ENCODE measurements at places on chromosomes 3 and 15. TPM values are rescaled to one million over a fixed set of nuclear protein-coding genes. Genes with fewer than 3 reads are reported as not detected.

The KLHL24 gene
- 111 TPM for total RNA-seq

The UPK1B gene
- 141 TPM for total RNA-seq

The PAQR9 gene
- not detected for total RNA-seq

The SAMD7 gene
- not detected for total RNA-seq

All from urinary bladder (tissue), 4 donors.